ENCODE measurements at places on chromosomes 3 and 15.

DNA sequence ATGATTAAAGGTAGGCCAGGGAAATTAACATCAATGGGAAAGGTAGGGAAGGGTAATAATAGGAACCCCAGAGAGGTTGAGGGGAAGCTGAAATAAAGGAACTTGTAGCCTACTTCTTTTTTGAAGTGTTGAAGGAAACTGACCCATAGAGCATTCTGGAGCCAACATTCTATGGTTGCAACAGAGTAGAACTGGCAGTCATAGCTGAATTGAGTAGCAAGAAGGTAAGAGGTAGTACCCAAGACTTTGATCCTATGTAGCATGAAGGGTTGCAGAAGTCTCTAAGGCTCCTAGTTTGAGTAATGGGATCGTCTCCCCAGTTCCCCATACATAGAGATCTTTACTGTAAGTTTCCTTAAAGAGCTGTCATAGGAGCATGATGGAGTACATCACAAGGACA lies 7.4 kb upstream of the ZNF774 start:
- DNase-seq, result no peak

- DNase-seq, result no peak
These were observed 327.4 kb downstream of the SHQ1 start for GRCh38 chr3:72520690-72521308.

DNA sequence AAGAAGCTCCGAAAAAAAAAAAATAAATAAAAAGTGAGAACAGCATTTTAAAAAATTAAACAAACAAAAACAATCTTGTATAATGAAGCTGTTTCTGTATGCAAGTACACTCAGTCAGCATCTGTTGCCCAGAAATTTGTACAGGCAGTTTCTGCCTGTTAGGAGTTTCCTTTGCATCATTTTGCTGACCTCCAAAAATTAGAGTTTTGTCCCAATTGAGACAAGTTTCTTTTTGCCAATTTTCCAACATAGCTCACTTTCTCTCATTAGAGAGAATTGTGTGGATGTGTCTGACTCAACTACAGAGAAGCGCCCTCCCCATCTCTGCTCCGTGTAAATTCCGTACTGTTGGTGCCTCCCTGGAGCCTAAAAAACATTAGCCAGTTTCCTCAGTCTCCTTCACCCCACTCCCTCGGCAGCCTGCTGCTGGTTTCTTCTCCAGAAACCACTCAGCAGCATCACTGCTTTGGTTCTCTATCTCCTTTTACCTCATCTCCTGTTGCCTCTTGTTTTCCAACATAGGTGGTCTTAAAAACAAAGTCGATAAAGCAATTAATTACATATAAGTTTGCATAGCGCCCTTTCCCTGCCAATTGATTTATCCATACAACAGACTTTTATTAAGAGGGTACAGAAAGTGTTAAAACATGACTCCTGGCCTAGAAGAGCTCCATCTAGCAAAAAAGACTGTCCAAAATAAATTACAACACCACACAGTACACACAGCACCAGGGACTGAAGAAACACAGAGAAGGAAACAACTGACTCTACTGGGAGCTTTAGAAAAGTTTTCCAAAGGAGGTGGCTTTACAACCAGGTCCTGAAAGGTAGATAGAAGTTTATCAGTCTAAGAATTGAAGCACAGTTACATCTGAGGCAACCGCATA lies 286.7 kb downstream of the SHOX2 start:
- no peak for DNase-seq

DNA sequence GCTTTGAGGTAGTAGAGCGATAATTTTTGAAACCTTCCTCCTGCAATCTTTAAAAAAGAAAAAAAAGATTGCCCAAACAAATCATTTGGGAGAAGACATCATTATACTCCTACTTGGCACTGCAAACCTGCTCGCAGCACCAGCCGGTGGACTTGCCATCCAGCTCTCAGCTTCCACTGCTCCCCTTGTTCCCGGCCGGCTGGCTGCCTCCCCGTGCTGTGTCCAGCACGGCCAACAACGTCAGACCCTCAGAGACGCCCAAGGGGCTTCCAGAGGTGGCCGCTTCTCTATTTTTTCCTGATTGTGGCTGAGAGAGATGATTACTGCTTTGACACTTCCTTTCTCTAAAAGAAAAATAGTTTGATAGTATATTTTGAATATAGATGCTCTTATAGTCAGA lies 3.0 kb upstream of the BFSP2 start:
- no peak for DNase-seq

GRCh38 chr3:52494445-52494844 lies 693 bp upstream of the STAB1 start:
- no peak for DNase-seq

GRCh38 chr15:96428742-96429141 lies 98.2 kb downstream of the NR2F2 start:
- no peak for DNase-seq

DNA sequence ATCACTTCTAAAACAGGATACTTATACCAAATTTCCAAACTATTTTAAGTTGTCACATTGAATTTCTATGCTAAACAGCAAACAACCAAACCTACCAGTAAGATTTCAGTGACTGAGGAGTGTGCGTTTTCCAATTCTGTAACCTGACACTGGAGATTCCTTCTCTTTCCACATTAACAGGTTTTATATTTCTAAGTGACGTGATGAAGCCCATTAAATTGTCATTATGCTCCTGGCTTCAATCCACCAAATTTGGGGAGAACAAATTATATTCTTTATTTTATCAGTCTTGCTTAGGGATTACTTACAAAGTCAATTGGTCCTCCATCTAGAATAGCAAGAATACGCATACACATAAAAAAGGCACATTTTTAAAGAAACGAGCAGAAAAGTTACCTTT lies 764.8 kb upstream of the NR2F2 start:
- no peak for DNase-seq

Measured in dermis microvascular lymphatic vessel endothelial cell (primary cell).